ENCODE measurements at places on chromosomes 2 and 18.

GRCh38 chr18:5311301-5311989, 15.9 kb upstream of the ZBTB14 start:
- no peak for DNase-seq

- DNase-seq, result no peak
Measured at GRCh38 chr18:59655676-59656075, 41.5 kb downstream of the CCBE1 start.

DNA sequence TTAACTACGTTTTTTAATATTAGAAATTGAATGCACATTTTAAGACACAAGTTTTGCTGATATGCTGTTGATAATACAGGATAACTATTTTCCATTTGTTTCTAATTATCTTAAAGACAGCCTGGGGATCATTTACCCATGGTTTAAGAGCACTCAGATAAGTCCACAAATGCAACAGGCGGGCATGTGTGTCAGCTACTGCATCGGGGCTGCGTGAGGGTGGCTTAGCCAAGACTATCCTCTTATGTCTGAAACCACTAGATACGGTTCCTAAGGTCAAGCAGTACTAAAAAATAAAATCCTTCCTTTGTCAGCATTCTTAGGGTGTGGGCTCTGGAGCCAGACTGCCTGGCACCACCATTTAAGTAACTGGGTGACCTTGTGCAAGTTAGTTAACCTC, 254.8 kb downstream of the SATB2 start:
- DNase-seq, result no peak

GRCh38 chr18:56747032-56747658, 96.0 kb downstream of the WDR7 start:
- DNase-seq, result no peak

- DNase-seq, result no peak
Measured at GRCh38 chr18:79787865-79788733, 9.6 kb upstream of the KCNG2 start.

Data from SK-N-SH (cell line).